ENCODE measurements at places on chromosomes 12 and 14.

GRCh38 chr12:132354982-132355680 is 25.7 kb upstream of the GALNT9 start:
- no peak for DNase-seq

- no peak for DNase-seq
Measured at GRCh38 chr14:91918186-91918883, 29.2 kb downstream of the FBLN5 start.

DNA sequence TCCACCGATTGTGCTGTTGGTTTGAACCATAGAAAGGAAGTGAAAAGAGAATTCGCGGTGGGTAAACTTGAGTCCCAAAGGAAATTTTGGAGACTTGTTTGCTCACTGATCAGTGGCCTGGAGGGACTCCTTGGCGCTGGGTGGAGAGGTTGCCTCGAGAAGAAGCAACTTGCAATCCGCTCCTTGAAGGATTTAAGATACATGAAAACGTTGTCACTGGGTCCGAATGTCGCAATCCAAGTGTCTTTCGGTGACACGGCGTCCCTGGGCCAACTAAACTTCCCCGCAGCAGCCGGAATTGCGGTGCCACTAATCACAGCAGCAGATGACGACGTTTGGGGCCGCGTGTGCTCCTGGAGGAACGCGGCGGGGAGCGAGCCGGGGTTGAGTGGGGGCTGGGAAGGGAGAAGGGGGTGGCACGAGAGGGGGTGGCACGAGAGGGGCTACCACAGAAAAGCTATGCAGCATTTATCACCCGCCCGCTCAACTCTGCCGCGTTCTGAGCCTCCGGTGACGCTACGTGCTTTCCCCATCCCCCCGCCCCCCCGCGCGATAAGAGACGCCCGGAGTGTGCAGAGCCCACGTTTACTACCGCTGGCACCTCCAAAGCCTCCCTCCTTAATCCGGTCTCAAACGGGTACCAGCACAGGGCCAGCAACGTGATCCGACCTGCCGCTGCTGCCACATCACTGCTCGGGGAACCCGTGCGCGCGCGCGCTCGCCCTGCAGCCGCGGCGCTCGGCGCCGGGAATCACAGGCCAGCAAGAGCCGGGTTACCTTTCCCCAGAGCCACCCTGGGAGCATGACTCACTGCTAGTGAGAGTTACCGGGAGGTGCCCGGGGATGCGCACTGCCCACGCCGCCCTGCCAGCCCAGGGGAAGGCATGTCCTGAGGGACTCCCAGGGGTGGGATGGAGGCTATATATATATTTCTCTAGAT is 833 bp upstream of the BHLHE41 start:
- DNase-seq, result peak; percentile 65

DNA sequence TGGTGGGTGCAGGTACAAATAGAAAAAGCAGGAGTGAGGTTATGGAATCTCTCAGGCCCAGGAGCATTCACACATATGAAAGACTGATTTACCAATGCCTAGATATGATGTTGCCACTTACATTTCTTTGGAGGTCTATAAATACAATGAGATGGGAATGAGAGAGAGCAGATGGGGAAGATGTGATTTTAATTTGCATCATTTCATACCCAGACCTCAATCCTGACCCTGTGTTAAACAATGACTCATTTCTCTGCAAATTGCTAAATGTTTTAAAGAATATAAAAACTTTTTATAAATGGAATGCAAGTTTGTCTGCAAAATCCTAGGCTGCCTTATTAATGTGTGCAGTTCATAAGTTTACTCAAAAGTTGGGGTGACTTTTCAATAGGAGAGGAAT is 38.6 kb upstream of the GNG2 start:
- DNase-seq, result no peak

GRCh38 chr14:65142429-65142828 is 40.1 kb upstream of the MAX start:
- DNase-seq, result no peak

- no peak for DNase-seq
Measured at GRCh38 chr14:35878272-35879150, 52.4 kb downstream of the BRMS1L start.

- DNase-seq, result no peak
Measured at GRCh38 chr12:27984275-27984674, 11.7 kb upstream of the PTHLH start.

- no peak for DNase-seq
Measured at GRCh38 chr12:107058190-107058589, 35.2 kb downstream of the CRY1 start.

DNA sequence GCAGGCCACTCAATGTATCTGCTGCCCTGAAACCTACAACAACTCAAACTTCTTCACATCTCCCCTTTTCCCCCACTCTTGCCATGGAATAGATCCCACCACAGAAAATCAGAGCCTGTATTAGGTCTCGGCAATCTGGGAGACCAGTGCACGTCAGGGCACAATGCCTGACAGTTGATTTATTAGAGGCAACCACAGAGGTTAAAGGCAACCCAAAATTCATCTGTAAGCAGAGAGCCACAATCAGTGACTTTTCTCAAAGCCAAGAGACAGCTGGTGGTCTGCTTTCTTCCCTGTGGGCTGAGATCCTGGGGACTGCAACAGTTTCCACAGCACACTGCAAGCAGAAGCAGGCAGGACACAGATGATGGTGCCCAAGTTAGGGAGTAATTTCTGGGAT is 169.0 kb upstream of the NTF3 start:
- no peak for DNase-seq

GRCh38 chr12:47838286-47838931 is 18.7 kb upstream of the HDAC7 start:
- DNase-seq, result no peak

DNA sequence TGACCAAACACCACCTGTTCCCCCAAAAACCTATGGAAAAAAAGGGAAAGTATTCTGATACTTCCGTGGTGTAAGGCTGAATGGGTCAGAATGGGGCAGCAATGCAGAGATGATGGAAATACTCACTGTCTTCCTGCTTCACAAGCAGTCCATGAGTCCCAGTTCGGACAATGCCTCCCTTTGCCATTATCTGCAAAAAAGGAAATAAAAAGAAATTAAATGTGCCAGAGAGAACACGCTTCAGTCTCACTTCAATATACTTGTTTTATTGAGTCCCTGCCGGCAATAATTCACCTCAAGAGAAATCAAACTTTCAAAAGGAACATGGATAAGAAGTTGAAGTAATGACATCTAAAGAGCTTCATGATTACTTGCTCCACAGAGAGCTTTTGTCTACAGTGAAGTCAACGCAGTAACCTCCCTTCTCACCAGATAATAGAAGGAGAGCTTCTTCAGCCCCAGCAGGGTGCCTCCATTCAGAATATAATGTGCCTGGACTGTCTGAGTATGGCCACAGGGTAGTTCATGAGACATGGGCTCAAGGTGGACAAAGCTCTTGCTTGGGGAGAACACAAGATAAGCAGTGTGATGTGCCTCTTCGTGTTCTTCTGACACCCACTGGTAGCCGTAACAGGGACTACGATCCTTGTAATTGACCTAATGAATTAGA is 14.6 kb downstream of the A2M start:
- DNase-seq, result no peak

DNA sequence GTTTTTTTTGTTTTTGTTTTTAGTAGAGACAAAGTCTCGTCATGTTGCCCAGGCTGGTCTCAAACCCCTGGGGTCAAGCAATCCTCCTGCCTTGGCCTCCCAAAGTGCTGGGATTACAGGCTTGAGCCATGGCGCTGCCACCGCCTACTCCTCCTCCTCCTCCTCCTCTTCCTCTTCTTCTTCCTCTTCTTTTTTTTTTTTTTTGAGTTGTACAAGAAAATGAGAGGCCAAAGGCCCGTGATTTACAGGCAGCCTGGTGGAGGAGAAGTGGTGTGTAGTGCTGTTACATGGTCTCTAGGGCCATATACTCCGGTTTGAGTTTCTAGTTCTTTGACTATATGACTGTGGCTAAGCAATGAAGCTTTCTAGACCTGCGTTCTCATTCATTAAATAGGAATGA is 29.6 kb upstream of the SPPL3 start:
- DNase-seq, result no peak

- no peak for DNase-seq
Measured at GRCh38 chr14:55126932-55127459, 2.1 kb upstream of the LGALS3 start.

DNA sequence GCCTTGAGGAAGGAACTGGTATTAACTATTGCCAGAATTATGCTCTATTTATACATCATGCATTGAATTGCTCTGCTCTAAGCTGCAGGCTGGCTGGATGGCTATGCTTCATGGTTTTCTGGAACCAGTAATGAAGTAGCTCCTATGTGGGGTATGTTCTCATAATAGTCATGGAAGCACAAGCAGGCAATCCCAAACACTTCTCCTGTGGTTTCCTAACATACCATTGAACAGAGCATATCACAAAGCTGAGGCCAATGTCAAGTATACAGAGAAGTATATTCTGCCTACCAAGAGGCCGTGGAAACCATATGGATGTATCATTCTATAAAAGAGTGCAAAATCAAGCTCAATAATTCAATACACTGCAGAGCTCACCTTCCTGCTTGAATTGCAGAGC is 1752.4 kb upstream of the FLRT2 start:
- no peak for DNase-seq

DNA sequence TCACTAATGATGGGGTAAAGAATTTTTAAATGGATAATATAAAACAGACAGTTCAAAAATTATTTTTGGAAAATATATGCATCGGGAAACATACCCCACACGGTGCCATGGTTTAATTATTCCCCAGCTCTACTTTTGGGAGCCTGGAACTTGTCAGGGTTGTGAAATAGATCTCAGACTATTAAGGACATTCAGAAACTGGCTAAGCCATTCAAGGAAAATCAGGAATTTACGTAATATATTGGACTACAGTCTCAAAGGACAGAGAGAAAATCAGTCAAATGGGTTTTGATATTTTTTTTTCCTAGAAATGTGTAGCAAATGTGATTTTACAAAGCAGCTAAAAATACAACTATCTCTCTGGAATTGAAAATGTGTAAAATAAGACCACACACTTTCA is 57.6 kb upstream of the MON2 start:
- no peak for DNase-seq

GRCh38 chr12:54238531-54238930 is 41.4 kb downstream of the CBX5 start:
- no peak for DNase-seq

DNA sequence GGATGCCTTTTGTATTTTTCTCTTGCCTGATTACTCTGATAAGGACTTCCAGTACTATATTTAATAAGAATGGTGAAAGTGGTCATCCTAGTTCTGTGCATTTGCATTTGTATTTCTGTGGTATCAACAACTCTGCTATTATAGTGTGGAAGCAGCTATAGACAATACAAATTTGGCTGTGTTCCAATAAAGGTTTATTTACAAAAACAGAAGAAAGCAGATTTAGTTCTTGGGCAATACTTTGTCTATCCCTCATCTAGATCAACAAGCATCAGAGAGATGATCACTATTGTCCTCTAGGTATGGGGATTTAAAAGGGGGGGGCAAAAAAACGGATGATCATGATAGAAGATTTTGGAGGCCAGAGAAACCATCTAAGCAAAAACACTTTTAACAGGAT is 19.1 kb upstream of the BTG1 start:
- DNase-seq, result no peak

DNA sequence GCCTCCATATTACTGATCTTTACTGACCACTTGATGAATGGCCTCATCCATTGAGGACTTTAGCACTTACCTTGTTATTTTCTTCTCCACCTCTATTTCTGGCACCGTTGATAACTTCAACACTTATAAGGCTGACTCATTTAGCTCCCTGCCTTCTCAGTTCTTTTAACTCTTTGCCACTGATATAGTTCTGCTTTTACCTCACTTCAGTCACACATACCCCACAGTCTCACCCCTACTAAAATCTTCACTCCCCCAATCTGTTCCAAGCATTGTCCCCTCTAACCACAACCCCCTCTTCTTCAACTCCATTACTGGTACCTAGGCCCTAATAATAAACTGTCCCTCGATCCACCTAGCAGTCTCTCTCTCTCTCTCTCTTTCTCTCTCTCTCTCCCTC is 141.0 kb downstream of the PAH start:
- DNase-seq, result no peak

DNA sequence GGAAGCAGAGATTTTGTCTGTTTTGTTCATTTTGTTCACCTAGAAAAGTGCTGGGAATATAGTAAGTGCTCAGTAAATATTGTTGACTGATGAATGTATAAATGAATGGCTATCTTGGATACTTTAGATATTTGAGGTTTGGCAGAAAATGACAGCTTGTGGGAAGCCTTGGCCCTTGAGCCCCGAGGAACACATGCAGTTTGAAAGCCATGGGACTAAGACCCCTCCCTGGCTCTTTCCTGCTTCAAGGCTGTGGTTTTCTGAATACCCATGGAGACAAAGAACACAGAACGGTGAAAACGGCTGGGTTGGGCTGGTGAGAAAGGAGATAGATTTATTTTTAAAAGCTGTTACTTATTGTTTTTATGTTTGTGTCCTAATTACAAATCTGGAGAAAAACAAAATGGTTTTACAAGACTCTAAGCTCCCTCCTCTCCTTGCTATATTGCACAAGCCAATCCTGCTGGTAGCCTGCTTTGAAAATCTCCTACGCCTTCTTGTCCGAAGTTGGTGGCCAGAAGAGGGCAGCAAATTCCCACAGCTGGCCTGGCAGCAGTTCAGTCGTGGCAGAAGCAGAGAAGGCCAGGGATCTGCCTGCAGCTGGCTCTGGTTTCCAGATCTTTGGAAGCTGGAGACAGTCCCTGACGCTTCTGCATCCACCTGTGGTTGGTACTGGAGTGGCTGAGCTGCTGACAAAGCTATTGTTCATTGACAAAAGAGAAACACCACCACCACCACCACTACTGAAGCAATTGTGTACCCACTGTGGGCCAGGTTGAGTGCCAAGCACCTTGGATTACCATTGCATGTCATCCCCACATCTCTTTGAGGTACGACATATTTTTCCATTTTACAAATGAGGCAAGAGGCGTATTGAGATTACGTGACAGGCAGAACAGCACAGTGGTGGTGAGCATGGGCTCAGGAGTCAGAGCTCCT is 5.2 kb upstream of the KRT85 start:
- peak; percentile 68 for DNase-seq

GRCh38 chr14:68574906-68575305 is 218.0 kb downstream of the ZFP36L1 start:
- DNase-seq, result no peak

Data from neuronal stem cell (in vitro differentiated cells).